CD8-positive, alpha-beta memory T cell (primary cell): ENCODE measurements at places on chromosomes 1 and 21.

- H3K27me3 ChIP-seq: no peaks in the 10 kb centered on the region
- DNase-seq: no peak
- no peak overlapping the region for H3K27ac ChIP-seq
Observed at GRCh38 chr1:237959838-237960237, 69.1 kb upstream of the ZP4 start.

DNA sequence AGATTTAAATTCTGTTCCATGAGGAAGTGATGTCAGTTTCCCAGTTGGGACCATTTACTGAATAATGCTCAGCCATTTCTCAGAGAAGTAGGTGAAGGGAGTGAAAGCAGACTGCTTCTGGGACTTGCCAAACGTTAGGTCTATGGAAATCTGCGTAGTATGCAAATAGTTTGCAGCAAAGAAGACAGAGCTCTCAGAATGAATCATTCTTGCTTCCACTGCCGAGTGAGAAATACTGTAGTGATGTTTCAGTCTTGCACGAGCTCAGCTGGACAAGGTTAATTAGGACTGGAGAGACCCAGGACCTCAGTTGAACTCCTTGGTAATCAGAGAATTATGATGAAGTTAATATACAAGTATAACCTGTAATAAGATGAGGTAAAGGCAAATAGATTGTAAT lies 317.7 kb upstream of the DAB1 start:
- H3K27me3 ChIP-seq: no peaks in the 10 kb centered on the region
- no peaks in the 10 kb centered on the region for H3K36me3 ChIP-seq
- H3K27ac ChIP-seq: no peak overlapping the region
- no peak overlapping the region for H3K4me3 ChIP-seq
- no peaks in the 10 kb centered on the region for H3K4me1 ChIP-seq
- no peak for DNase-seq

DNA sequence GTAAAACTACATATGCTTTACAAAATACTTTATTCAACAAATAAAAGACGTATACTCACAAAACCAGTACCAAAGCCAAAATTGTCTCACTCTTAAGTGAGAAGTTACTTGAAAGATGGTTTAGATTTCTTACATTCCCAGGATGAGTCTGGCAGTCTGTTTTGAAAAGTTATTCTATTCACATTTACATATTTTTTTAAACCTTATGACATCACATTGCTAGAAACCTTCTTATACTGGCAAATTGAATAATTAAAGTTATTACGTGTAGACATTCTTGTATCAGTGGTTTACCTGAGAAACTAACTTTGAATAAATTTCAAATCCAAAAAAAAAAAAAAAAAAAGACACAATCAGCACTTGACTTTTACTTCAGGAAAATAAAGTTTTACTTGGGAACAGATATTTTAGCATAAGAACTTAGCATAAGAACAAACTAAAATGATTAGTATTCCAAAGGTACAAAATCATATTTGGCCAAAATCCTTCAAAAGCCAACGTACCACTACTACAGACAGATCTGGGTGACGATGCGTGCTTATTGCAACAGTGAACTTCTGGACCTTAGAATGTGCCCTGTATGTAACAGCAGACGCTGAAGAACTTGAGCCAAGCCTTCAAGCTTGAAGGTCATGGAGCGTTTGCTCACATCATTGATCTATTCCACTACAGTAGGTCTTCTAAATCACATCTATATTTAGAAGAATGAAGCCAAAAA lies 2.5 kb downstream of the CDC42BPA start:
- no peak for DNase-seq
- peak overlapping the region; percentile 69 for H3K27ac ChIP-seq
- H3K4me3 ChIP-seq: no peak overlapping the region
- peaks cover 5% of the 10 kb centered on the region for H3K4me1 ChIP-seq
- H3K27me3 ChIP-seq: peaks cover 21% of the 10 kb centered on the region

DNA sequence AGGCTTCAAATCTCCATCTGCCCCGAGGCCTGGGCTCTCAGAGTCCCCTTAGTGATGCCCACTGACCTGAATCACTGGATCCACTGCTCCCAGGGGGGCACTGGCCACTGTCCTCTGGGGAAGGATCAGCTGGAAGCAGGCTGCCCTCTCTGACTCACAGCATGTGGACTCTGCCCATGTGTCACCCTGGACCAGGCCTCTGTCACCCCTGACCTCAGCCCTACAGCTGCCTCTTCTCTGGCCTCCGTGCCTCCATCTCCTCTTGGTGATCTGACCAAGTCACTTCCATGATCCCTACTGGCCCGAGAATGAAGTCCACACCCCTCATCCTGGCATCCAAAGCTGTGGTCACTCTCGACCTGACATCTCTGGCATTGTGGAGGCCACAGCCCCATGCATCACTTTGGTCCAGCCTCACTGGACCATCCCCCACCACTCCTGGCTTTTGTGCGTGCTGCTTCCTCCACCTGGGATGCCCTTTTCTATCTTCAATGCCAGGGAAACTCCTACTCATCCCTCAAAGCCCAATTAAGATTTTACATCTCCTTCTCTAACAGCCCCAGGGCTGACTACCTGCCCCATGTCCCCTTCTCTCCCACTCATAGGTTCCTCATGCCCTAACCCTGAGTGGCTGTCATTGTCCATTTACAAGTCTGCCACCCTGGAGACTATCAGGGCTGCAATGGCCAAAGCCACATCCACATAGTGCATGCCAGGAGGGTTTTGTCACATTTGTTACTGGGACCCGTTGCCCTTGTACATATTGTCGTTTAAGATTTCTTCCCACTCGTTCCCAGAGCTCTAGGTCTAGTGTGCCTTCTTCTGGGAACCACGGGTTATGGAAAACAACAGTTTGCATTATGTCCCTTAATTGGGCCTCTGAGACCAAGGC lies 685.0 kb downstream of the MATN1 start:
- H3K4me3 ChIP-seq: no peak overlapping the region
- no peaks in the 10 kb centered on the region for H3K36me3 ChIP-seq
- H3K27ac ChIP-seq: no peak overlapping the region
- H3K27me3 ChIP-seq: no peaks in the 10 kb centered on the region
- peaks cover under 1% of the 10 kb centered on the region for H3K4me1 ChIP-seq

DNA sequence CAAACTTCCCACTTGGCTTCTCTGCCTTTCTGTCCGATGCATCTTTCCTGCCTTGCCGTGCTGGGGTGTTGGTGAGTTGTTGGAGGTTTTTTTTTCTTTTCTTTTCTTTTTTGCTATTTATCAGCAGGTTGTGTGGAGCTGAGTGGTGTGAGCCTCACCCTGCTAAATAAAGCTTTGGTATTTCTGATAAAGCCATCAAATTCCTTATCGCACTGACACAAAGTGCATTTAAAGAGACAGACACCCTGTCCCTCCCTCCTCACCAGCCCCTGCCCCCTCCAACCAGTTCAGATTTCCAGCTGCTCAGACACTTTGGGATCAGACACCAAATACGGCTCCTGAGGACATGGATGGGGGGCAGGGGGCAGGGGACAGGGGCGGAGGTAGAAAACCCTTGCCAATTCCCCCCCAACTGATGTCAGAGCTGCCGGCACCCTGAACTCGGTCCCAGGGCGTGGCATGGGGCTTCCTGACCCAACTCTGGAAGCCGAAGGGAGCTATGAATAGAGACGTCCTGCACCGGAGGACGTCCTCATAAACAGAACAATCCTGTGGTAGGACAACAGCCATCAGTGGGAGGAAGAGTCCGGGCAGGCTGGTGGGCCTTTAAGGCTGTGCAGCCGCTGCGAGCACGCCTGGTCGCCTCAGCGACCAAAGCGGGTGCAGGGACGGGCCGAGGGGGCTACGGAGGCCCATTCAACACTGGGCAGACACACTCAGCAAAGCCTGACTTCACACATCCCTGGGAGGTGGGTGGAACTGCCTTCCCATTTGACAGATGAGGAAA lies 79.0 kb downstream of the CASZ1 start:
- no peaks in the 10 kb centered on the region for H3K4me1 ChIP-seq
- no peak overlapping the region for H3K4me3 ChIP-seq
- no peaks in the 10 kb centered on the region for H3K27me3 ChIP-seq
- no peak for DNase-seq
- H3K27ac ChIP-seq: no peak overlapping the region

DNA sequence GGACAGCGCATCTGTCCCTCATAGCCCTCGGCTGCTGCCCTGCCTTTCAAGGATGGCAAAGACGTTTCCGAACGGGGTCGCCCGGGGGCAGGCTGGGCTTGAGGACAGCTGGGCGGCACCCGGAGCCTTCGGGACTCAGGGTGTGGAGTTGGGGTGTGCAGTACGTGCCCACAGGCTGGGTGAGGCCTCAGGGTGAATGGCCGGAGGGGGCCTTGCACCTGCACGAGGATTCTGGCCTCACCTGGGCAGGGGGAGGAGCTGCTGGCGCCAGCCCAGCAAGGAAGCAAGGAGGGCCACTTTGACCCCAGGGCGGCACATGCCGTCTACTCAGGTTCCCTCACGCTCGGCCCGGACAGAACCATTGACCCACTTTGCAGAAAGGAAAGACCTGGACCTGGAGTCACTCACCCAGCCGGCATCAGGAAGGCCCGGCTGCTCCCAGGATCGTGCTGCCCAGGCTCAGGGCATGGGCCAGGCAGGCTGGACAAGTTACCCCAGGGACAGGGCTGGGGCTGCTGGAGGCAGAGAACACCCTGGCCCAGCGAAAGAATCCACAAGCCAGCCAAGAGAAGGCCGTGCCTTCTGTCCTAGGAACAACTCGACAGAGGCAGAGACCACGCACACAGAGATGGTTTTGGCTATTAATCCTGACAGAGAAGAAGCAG lies 65.1 kb upstream of the TTC34 start:
- H3K27me3 ChIP-seq: no peaks in the 10 kb centered on the region
- DNase-seq: no peak
- H3K4me3 ChIP-seq: no peak overlapping the region
- H3K4me1 ChIP-seq: no peaks in the 10 kb centered on the region
- no peak overlapping the region for H3K27ac ChIP-seq

DNA sequence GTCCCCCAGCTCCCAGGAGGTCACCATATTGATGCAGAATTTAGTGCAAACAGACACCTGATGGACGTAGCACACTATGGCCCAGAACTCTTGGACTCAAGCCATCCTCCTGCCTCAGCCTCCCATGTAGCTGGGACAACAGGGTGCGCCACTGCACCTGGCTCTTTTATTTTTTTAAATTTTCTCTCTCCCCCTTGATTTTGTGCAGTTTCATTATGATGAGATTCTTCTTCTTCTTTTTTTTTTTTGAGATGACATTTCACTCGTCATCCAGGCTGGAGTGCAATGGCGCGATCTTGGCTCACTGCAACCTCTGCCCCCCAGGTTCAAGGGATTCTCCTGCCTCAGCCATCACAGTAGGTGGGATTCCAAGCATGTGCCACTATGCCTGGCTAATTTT lies 63.8 kb downstream of the RPS6KA1 start:
- no peaks in the 10 kb centered on the region for H3K27me3 ChIP-seq
- no peaks in the 10 kb centered on the region for H3K4me1 ChIP-seq
- H3K36me3 ChIP-seq: no peaks in the 10 kb centered on the region
- H3K4me3 ChIP-seq: no peak overlapping the region
- no peak overlapping the region for H3K27ac ChIP-seq

GRCh38 chr1:106534612-106535011 lies 521.9 kb upstream of the PRMT6 start:
- H3K27ac ChIP-seq: no peak overlapping the region
- no peaks in the 10 kb centered on the region for H3K4me1 ChIP-seq
- no peaks in the 10 kb centered on the region for H3K36me3 ChIP-seq
- no peaks in the 10 kb centered on the region for H3K27me3 ChIP-seq
- H3K4me3 ChIP-seq: no peak overlapping the region
